ENCODE measurements at places on chromosomes 11 and 22.

DNA sequence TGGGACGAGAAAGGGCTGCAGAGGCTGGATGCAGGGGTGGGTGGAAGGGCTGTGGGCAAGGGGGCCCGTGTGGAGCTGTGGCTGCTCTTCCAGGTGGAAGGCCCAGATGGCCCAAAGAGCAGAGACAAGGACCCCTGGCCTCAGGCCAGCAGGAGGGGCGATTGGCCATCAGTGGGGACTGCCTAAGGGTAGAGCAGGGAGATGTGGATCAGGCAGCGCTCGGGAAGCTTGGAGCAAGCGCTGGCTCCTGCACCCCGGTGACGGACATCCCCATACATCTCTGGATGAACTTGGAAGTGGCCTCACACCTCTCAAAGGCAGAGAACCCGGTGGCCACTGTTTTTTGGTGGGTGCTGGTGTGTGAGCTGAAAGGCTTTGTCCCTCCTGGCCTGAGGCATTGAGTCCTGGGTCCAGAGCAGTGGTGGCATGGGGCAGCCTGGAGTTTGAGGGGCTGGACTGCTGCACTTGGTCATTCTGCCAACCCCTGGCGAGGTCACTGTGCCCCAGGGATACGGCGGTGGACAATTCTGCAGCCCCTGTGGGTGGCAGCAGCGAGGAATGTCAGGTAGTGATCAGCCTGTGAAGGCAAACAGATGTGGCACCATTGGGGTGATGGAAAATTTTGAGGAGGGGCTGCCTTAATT, 5.9 kb downstream of the FRMD8 start:
- DNase-seq: no peak

GRCh38 chr22:48722661-48723060, 1105.0 kb downstream of the BRD1 start:
- no peak for DNase-seq

DNA sequence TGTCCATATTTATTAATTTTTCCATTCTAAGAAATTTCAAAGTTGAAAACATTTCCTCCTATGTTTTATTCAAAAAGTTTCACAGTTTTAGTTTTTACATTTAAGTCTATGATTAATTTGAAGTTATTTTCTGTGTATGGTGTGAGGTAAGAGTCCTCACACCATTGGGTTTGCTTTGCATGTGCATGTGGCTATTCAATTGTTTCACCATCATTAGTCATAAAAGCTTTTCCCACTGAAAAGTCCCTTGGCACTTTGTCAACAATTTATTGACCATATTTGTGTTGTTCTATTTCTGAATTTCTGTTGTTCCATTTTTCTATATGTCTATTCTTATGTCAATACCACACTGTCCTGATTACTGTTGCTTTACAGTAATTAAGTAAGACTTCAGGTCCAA, 186.5 kb downstream of the KIF18A start:
- no peak for DNase-seq

DNA sequence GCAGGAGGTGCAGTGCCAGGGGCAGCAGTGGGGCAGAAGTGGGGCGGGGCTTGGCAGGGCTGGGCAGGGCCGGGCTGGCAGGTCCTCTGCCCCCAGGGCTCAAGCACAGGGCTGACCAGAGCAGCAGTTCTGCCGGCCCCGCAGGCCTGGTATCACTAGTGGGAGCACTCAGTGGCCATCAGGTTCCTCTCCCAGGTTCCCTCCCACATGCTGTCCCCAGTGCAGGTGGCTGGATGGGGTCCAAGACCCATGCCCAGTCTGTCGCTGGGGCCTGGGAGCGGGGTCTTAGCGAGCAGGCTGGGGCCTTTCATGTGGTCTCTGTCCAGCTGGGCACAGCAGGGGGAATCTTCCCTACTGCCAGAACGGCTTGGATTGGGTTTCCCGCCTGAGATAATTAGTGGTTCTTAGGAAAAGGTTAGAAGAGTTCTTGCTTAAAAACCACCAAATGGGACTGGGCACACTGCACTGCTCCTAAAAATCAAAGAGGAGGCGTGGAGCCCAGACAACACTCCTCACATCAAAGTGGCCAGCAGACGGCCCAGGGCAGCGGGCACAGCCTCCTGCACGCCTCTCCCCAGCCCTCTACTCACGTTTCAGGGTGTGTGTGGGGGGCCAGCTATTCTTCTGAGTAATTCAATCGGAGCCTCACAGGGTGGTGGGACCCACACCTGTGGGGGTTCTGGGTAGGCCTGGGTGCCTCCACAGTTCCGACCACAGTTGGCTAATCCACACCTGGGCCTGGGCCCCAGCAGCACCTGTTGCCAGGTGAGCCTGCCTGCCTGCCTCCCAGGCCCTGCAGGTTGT, 45.6 kb downstream of the TPCN2 start:
- no peak for DNase-seq

DNA sequence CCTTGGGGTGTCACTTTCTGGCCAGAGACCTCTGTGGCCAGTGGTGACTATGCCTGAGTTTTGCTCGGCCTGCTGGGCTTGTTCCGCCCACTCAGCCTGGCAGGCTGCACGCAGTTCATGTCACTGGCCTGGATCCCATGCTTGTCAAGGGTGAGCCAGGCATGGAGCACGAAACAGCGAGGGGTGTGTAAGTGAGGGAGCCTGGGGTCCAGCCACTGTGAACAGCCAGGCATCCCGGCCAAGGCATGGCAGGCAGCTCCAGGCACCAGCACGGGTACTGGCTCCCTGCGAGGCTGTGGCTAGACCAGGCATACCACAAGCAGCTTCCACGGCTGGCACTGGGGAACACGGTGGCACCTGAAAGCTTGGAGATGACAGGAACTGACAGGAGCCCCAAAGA, 214.3 kb downstream of the LRRC4C start:
- no peak for DNase-seq

- DNase-seq: no peak
Measured at GRCh38 chr11:737366-737765, 9.9 kb upstream of the TALDO1 start.

DNA sequence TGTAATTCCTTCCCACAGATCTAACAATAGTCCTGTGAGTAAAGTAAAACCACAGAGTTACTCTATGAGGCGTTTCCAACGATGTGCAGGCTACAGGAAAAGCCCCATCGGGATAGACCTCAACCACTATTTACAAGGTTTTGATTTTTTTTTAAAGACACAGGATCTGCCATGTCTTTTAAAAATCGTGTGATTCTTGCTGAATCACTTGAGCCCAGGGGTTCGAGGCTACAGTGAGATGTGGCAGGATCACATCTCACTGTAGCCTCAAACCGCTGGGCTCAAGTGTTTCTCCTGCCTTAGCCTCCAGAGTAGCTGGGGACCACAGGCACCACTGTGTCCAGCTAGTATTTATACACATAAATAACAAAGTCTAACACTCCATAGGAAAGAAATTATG, 7.8 kb downstream of the TAF1D start:
- no peak for DNase-seq

DNA sequence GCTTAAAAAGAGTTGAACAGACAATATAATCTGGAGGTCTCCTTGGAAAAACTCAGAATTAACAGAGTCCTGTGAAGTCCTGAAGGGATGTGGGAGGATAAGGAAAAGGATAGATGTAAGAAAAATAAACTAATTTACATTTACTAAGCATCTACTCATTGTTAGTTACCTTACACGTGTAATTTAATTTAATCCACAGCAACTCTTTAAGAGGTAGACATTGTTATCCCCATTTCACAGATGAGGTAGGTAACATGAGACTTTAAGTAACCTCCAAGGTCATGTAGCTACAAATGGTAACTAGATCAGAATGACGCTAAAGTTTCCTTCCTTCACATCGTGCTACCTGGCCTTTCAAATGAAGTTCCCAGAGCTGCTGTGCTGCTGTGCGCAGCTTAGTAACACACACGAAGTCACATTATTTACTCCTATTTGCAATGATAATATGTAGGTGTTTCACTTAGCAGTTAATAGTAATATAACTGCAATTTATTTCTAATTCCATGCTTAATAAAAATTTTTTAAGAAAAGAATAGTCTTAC, 5.7 kb upstream of the PDE3B start:
- DNase-seq: no peak

- DNase-seq: no peak
Measured at GRCh38 chr22:48845356-48845936, 982.2 kb downstream of the BRD1 start.

- peak; percentile 3 for DNase-seq
Measured at GRCh38 chr11:15897211-15897960, 459.0 kb downstream of the SOX6 start.

- peak; percentile 74 for DNase-seq
Measured at GRCh38 chr11:32892355-32893092, at the start of gene QSER1. TSS of gene QSER1 (plus strand) at chr11:32892811. CDS start at chr11:32893126, 315 bp downstream.

- peak; percentile 72 for DNase-seq
Measured at GRCh38 chr11:24819006-24819405, 322.2 kb downstream of the LUZP2 start.

GRCh38 chr22:46508491-46508999, 28.9 kb downstream of the CELSR1 start:
- no peak for DNase-seq

- DNase-seq: no peak
Measured at GRCh38 chr11:99199341-99199740, 178.6 kb downstream of the CNTN5 start.

DNA sequence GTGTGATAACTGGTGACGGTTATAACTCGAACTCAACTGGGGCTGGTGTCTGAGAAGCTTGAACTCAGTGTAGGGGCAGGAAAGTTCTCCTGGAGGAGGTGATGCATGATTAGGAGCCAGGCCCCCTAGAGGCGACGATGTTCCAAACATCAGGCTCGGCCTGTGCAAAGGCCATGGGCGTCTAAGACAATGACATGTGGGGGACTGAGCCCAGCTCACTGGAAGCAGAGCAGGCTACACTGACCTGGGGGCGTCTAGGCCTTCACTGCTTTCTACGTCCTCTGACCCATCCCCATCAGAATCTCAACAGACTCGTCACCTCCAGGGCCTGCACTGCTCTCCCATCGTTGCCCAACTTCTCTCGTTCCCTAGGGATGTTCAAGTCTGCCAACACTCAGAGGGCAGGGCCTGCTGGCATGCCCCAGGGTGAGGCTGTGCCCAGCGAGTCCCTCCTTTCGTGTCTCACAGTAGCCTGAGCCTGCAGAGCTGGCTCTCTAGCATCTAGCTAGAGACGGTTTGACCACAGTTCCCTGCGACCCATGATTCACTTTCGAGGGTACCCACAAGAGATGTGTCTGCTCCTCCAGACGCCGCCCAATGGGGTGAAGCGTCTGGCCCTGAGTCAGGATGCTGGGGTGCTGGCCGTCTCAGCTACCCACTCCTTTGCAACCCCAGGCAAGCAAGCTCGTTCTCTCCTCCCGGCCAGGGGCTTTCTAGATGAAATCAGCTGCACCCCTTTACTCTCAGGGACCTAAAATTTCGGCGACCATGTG, 1.1 kb upstream of the ATG16L2 start:
- peak; percentile 71 for DNase-seq

DNA sequence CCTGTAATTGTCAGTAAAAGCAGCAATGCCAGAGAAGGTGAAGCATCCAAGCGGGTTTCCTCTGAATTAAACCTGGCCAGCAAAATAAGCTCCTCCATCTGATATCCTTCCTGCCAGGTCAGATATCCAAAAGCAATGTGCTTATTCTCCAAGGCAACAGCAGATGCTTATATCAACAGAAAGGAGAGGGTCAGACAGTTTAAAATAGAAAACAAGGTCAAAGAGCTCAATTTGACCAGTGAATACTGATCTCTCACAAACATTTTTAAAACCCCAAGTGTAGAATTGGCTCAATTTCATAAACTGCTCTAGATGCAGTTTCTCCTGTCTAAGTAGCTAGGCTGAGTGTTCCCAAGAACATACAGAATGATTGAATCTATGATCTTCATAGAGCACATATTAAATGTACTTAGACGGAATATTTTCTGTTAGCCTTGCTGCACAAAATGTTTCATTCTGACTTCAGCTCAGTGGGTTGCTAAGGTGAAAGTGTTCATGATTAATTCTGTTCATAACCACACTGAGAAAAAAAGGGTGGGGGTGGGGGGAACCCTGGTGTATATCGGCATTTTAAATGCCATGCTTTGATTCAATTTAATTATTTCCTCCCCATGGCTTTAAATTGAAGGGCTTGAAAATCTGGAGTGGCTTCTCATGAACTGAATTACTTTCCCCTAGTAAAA, 174.2 kb upstream of the ARHGAP20 start:
- DNase-seq: no peak

DNA sequence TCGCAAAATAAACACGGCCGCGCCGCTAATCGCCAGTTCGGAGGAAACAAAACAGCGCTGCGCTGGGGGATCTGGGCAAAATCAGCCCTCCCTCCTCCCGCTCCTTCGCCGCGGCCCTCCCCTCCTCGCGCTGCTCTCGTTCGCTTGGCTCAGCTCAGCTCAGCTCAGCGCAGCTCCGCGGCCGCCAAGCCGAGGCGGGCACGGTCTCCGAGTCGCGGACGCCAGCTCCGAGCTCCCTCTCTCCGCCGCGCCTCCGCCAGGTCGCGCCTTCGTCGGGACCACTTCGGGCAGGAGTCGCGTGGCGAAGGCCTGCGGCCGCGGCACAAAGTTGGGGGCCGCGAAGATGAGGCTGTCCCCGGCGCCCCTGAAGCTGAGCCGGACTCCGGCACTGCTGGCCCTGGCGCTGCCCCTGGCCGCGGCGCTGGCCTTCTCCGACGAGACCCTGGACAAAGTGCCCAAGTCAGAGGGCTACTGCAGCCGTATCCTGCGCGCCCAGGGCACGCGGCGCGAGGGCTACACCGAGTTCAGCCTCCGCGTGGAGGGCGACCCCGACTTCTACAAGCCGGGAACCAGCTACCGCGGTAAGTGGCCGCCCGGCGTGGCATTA, at the start of gene SPON1:
Gene SPON1 (plus strand): TSS at position 162 of the 607 bp plus-strand sequence. CDS start 182 bp downstream, at position 344.
- DNase-seq: no peak

- DNase-seq: no peak
Measured at GRCh38 chr11:16909359-16910035, 104.7 kb downstream of the PLEKHA7 start.

DNA sequence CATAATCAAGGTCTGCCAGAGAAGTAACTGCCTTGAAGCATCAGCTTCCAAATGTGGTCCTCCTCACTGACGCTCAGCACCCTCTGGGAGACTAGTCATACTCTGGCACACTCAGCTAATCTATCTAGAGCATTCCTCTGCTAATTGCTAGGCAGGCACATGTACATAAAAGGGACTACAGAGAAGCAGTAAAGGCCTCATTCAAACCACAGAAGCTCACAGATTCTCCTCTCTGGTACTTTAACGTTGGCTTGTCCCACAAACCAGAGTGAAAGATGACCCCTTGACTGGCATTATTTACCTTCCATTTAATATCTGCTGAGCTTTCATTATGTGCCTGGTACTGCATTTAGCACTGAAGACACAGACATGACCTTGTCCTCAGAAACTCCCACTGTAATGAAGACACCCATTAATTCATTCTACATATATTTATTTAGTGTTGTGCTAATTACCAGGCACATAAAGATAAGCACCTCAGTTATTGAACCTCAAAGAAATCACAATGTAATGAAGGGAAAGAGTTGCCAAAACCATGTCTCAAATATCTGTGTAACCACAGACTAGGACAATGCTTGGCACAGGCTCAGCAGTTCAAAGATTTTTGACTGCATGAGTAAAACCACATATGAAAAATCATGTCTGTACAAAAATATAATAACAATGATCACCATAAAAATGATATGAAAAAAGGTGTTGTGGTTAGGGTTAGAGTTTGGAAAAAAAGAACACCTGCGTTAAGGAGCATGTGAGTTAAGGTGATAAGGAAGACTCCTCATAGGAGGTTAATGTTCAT, 550.4 kb downstream of the DLG2 start:
- DNase-seq: no peak

All from suppressor macrophage treated with lipopolysaccharide for 4 hours (primary cell).